NCI-H1930 (cell line): ENCODE measurements at places on chromosomes 11 and 22.
A peak's percentile ranks its signal among the peaks of the same experiment; 100 is the strongest.

- DNase-seq: no peak
Measured at GRCh38 chr11:62497132-62497801, 49.3 kb downstream of the AHNAK start.

DNA sequence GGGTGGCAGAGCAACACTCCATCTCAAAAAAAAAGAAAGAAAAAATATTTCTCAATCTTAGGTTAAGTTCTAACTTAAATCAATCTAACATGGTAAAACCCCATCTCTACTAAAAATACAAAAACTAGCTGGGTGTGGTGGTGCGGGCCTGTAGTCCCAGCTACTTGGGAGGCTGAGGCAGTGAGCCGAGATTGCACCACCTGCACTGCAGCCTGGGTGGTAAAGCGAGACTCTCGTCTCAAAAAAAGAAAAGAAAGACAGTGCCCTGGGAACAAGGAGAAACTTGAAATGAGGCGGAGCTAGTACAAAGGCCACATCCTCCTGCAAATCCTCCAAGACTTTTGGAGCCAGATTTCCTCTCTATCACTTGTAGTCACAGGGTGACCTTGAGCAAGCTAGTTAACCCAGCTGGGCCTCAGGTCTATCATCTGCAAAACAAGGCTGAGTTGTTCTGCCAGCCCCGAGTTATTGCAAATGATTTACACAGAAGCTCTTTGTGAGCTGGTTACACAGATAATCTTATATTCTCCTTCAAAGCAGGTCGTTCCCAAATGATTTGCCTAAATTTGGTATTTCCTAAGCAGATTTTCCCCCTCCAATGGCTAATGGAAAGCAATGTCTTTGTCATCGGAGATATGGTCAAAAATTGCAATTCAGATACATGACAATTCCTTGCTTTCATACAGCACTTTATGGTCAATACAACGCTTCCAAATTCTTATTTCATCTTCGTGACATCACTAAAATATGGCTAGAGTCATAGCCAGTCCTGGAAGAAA, 1.9 kb downstream of the ANKRD54 start:
- DNase-seq: no peak

DNA sequence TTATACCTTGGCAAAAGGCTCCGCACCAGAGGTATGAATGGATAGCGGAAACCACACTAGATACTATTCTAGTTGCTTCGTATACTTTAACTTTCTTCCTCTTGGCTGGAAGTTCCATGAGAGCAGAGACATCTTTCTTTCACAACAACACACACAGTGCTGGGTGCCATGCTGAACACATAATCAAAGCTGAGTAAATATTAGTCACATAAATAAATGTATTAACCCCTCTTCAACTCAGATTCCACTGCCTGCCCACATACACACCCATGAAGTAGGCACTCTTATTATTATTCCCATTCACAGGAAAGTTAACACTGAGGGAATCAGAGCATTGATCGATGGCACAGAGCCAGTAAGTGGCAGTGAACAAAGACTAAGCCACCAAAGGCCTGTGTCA, 35.4 kb downstream of the SPON1 start:
- no peak for DNase-seq

DNA sequence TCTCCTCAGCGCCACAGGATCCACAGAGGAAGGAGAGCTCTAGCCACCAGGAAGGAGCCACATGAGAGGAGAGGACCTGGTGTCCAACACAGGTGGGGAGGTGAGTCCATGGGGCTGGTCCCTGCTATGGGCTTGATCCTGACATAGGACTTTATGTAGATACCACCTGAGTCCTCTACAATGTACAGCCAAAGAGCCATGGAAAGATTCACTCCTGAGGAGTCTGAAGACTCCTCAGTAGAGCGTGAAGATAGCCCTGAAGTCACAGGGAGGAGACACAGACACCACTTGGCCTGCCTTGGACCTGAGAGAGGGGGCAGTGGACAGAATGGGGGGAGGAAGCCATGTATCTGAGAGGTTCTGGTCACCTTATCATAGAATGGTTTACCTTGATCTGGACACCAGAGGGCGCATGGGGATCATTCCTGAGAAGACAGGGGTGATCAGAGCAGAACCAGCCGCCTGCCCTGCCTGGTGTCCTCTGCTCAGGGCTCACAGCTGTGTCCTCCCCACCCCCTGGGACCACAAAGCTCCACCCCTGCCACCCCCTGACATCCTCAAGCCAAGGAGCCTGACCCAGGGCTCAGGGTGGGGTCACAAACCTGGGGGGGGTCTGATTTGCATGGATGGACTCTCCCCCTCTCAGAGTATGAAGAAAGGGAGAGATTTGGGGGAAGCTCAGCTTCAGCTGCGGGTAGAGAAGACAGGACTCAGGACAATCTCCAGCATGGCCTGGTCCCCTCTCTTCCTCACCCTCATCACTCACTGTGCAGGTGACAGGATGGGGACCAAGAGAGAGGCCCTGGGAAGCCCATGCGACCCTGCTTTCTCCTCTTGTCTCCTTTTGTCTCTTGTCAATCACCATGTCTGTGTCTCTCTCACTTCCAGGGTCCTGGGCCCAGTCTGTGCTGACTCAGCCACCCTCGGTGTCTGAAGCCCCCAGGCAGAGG, 77.0 kb downstream of the ZNF280B start:
- DNase-seq: peak; percentile 59

GRCh38 chr11:104843150-104843836, 55.0 kb downstream of the CASP12 start:
- DNase-seq: no peak

DNA sequence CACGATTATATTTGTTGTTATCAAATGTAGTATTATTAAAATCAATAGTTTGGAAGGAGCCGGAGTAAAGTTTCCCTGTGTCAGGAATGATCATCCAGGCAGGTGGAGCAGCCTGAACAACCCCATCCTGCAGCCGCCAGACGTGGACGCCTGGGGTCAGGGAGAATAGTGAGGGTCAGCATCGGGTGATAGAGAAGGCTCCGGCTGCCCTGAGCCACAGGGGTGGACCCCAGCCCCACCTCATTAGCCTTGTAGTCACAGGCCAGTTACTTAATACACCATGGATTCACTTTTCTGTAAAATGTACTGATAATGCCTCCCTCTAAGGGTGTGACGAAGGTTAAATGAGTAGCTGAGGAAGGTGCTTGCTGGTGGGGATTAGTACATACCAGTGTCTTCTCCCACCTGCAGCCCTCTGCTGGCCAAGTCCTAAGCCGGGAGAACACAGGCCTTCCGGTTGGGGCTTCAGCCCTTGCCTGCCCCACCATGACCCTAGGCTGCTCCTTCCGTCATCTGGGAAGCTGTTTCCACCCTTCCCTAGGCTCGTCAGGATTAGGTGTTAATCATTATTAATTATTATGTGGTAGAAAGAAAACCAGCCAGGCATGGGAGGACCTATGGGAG, 14.9 kb downstream of the TMEM121B start:
- DNase-seq: no peak

DNA sequence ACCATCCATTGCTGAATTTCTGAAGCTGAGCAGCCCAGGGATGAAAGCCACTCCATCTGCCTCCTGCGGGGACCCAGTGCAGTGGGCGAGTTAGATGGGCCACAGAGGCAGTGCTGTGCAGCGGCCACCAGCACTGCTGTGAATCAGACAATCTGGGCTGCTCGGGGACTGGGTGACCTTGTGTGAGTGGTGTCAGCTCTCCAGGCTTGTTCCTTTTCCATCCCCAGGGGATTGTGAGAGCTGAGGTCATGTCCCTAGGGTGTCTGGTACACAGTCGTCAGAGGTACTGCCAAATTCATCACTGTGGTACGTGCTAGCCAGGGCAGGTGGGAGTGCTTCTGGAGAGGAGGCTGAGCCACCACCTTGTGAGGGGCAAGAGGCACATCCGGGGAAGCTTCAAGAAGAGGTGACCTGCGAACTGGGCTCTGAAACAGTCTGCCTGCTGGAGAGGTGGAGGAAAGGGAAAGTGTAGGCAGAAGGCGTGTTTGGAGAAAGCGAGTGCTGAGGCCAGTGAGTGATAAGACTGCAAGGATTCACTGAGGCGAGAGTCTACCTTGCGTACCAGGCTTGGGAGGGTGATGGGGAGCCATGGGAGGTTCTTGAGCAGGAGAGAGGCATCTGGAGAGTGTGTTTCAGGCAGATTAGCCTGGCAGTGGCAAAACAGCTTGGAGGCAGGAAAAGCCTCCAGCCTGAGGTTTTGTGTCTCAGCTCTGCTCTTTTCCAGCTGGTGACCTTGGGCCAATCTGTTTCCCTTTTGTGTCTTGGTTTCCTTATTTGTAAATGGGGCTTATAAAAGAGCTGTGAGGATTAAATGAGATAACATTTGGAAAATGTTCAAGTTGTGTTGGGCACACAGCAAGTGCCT, 22.7 kb downstream of the CACNA1I start:
- no peak for DNase-seq

GRCh38 chr22:50361222-50361621, 18.1 kb downstream of the PPP6R2 start:
- no peak for DNase-seq

DNA sequence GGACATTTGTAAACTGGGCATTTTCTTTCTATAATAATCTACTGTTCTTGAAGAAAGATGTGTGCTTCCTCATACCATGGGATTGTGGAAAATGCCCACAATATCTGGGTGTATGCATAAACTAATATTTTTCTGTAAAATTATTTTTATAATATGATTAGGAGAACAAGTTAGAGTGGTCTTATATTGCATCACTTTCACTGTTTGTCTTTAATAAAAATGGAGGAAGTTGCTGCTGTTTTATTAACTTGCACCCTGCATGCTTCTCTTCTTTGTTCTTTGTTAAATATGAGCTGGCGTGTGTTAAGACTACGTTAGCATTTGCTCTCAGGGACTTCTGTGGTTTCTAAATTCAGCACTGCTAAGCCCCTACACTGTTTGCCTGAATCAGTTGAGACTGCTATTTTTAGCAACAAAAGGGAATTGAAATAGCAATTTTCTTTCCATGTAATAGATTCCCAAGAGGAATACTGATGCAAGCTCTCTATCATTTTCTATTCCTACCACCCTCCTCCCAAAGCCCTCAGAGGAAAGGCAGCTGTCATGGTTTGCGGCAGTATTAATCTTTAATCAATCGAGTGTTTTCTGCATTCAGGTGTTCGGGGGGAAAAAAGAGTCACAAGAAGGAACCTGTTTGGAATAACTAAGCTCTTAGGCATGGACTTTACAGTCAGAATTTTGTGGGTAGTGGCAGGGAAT, 56.1 kb downstream of the HSD17B12 start:
- DNase-seq: peak; percentile 51

DNA sequence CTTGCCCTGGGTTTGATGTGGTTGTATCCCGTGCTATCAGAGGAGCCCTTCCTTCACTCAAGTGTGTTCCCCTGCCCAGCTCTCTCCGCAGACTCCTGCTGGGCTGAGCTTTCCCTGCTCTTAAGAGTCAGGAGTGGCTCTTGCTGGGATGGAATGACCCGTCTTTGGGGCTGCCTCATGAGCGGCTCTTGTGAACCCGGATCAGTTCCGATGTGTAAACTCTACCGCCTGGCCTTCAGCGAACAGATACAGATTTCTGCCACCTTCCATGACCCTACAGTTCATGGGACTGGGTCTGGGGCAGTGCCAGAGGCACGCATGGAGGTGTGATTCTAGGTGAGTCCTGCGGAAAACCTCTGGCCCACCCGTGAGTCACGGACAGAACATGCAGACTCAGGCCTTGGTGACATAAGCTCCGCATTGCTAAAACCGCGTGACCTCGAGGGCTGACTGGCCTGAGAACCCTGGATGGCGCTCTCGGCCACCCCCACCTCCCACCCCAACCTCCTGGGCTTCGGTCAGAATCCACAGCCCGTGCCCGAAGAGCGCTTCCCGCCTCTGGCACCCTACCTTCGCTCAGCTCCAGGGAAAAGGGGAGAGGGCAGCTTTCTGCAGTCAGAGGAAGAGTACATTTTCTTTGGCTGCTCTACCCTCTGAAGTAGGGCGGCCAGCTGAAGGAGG, 1.3 kb upstream of the ZBTB16 start:
- no peak for DNase-seq

DNA sequence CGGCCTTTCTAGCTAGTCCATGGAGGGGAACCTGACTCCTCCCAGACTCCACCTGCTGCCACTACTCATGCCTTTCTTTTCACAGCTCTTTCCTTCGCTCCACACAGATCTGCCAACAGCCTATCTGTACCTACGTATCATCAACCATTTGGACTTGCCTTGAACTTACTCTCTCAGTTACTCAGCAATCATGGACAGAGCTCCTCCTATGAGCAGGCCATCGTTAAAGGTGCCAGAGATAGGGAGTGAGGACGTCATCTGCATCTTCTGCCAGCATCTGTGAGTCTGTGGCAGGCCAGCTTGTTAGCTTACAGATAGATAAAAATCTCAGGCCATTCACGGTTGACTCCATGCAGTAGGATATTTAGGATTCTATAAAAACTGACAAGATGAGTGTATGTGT, 162.9 kb upstream of the ZBED5 start:
- DNase-seq: no peak

DNA sequence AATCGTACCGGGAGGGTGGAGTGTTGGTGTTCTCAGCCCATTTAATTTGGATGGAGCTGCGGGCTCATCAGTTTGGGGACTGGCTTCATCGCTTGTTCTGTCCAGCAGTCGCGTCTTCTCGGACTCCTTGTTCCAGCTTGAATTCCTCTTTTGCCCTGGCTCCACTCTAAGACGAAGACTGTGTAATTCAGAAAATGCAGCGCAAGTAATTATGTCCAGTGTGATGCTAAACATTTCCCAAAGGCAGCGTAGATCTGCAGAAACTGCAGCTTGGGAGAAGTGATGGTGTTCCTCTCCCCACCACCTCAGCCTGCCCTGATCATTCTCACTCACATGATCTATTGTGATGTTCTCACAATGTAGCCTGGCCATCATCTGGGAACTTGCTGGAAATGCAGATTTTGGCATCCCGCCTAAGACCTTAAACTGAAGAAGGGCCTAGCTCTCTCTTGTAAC, 666 bp downstream of the SLC25A18 start:
- no peak for DNase-seq

DNA sequence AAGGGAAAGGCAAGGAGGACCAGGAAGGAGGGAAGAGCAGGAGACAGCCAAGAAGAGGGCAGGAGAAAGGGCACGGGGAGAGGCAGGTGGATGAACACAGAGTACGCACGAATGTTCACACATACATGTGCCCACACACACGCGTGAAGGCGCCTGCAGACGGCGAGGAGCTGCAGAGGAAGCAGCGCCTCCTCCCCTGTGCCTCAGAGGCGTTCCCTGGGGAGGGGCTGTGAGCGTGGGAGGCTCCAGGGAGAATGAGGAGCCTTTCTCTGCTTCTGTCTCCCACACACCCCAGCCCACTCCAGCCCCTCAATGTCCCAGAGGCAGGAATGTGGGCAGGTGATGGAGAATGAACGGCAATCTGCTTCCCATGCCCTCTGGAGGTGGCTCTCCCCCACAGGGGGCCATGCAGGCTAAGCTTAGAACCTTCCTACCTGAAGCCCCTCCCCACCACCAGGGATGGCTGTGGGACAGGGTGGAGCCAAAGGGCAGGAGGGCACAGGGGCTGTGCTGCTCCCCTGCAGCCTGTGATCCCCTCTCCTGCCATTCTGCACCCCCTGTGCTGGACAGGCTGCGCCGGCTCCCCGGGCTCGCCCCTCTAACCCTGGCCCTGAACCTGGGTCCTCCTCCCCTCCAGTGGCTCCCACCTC, 25.3 kb downstream of the PPM1F start:
- DNase-seq: no peak

- no peak for DNase-seq
Measured at GRCh38 chr11:62489204-62489603, 57.4 kb downstream of the AHNAK start.
